ENCODE measurements at places on chromosomes 11 and 22.

GRCh38 chr11:134276396-134277182 lies 410 bp downstream of the GLB1L3 start:
- DNase-seq = no peak

GRCh38 chr22:19810381-19811201 lies 44.1 kb downstream of the GNB1L start:
- DNase-seq = no peak

DNA sequence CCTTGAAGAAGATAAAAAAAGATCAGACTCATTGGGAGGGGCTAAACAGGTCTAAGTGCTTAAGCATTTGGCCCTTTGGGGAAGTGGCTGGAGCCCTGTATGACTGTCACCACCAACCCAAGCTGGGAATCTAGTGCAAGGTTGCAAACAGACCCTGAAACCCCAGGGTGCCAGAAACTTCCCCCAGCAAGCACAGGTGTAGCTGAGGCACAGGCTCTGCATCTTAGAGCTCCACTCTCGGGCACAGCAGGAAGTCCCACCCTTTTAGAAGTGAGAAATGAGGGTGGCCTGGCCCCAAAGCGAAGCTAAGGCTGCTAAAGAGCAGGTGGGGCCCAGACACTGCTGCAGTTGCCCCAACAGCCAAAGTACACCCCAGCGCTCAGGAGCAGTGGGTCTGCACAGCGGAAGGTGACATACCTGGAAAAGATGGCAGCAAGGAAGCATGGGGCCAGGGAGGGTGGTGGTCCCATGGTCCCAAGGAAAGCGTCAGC lies 5.8 kb upstream of the KDM2A start:
- no peak for DNase-seq

- DNase-seq = no peak
These were observed 145.3 kb downstream of the NCAM1 start for GRCh38 chr11:113106507-113106906.

DNA sequence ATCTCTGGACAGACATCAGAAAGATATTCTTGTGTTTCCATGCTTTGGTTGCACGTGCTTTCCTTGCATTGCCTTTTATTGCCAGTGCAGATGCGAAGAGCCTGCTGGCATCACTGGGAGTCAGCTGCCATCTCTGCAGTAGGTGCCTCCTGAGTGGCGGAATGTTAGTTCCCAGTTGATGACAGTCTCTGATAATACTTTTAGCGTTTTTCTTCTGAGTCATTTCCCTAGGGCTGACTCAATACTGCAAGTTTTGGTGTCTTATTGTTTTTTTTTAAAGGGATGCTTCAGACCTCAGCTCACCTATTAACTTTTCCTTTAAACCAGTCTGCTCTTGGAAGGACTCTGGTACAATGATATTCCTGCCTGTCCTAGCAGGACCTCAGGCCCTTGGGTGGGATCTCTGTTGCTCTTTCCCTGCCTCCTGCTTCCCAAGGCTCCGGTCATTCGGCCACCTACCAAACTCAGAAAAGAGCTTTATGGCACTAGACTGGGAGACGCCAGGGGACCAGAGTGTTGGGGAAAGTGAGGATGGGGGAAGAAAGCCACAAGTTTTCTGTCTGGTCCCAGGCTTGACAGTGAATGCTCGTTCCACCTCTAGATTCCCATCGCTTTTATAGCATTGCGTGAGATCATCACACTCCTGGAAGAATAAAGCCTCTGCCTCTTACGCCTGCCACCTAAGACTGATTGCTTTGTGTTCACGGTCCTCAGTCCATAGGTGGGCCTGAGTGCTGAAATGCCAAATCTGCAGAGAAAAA lies 308.7 kb downstream of the DDX10 start:
- DNase-seq = no peak

GRCh38 chr11:765025-765801 lies 12.1 kb downstream of the GATD1 start:
- peak; percentile 42 for DNase-seq

GRCh38 chr11:123054301-123055065 lies 7.5 kb downstream of the HSPA8 start:
- DNase-seq = no peak

DNA sequence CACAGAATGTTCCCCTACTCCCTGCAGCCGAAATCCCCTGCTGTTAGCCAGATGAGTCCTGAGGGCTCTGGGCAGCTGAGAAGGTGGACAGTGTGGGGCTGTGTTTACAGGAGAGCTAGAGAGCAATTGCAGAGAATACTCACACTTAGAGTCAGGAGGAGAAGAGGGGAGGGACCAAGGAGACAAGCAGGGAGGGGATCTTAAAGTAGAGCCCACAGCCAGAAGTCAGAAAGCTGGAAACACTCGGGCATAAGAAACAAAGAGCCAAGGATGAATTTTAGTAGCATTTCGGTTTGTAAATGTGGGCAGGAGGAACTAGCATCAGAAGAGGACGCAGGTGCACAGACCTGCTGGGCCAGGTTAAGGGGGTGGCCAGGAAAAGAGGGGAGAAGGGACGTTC lies 1435.9 kb downstream of the BRD1 start:
- DNase-seq = no peak

GRCh38 chr11:91960770-91961169 lies 263.8 kb upstream of the FAT3 start:
- no peak for DNase-seq

GRCh38 chr22:47019012-47019790 lies 256.8 kb downstream of the TBC1D22A start:
- DNase-seq = no peak

DNA sequence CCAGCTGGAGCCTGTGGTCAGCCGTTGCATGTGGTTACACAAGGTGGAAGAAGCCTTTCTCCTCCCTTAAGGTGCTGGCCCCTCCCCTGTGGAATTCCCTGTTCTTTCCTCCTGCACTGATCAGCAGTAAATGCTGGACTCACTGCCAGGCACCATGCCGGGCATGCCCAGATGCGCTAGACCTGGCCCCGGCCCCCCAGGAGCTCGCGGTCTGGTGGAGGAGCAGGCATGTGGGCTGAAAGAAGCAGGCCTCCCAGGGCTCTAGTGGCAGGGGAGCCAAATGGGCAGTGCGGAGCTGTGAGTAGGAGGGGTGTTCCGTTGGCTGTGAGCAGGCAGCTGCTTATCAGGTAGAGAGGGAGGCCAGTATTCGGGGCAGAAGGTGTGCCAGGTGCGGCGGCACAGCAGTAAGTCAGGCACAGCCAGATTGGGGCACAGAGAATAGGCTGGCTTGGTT lies 10.2 kb downstream of the DGKZ start:
- DNase-seq = no peak

DNA sequence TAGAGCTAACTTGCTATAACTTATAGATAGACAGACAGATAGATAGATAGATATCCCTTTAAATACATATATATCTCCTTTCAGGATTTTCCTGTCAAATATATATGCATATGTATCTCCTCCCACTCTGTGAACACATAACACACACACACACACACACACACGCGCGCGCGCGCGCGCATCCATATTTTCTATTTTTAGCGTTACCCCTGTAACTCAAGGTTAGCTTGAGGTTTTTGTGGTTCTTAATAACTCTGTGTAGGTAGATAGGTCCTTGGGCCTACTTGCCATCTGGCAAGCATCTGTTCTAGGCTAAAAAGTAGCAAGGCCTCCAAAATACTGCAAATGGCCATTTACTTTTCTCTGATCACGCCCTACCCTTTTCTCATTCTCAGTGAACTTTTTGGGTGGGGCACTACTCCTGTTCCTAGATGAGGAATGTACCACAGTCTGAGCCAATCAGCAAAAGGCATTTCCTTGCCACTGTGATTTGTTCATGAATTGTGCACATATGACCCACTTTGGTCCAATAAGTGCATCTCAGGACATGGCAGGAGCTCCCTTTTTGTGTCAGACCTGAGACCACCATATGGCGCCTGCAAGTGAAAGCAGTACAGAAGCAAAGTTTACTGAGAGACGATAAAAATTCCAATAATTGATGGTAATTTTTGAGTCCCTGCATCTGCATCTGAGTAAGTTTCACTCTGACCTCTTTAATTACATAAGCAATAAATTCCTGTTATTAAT lies 740.5 kb upstream of the API5 start:
- no peak for DNase-seq

- no peak for DNase-seq
These were observed 28.8 kb upstream of the P2RY2 start for GRCh38 chr11:73189315-73189714.

- peak; percentile 11 for DNase-seq
These were observed at the start of gene LDLRAD3 for GRCh38 chr11:35943713-35944502. Gene LDLRAD3 (plus strand): TSS chr11:35944062. CDS start chr11:35944099, 37 bp downstream.

DNA sequence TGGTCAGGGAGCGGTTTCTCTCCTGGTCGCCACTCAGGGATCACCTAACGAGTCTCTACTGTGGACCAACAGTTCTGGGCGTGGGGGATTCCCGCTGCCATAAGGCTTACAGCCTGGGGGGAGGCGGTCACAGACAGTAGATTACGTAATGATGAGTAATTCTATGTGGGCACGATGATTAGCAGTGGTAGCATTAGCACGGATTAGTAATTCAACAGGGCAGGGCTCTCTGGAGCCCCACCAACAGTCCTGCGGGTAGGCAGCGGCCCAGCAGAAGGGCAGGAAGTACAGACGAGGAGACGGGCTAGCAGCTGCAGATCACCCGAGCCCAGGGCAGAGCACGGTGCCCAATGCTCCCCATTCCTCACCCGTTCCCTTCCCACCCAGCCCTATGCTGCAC lies 3.6 kb downstream of the SHISAL1 start:
- no peak for DNase-seq

GRCh38 chr11:119700536-119701346 lies 28.3 kb downstream of the NECTIN1 start:
- no peak for DNase-seq

DNA sequence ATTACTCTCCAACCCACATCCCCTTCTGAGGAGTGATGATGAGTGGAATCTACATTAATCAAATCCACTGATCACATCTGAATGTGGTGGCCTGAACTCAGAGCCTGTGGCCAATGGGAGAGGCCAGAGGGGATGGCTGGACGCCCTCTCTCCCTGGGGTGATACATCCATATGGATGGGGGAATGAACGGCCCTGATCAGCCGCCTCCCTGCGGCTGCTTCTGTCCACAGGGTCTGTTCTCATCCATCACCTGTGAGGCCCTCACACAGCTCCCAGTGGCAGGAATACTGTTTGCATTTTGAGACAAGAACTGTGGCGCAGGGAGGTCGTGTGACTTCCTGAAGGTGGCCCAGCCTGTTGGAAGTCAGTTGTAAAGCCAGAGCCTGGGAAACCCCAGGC lies 78.3 kb upstream of the SHISAL1 start:
- DNase-seq = no peak

- no peak for DNase-seq
These were observed 31.4 kb downstream of the CBL start for GRCh38 chr11:119237515-119237914.

DNA sequence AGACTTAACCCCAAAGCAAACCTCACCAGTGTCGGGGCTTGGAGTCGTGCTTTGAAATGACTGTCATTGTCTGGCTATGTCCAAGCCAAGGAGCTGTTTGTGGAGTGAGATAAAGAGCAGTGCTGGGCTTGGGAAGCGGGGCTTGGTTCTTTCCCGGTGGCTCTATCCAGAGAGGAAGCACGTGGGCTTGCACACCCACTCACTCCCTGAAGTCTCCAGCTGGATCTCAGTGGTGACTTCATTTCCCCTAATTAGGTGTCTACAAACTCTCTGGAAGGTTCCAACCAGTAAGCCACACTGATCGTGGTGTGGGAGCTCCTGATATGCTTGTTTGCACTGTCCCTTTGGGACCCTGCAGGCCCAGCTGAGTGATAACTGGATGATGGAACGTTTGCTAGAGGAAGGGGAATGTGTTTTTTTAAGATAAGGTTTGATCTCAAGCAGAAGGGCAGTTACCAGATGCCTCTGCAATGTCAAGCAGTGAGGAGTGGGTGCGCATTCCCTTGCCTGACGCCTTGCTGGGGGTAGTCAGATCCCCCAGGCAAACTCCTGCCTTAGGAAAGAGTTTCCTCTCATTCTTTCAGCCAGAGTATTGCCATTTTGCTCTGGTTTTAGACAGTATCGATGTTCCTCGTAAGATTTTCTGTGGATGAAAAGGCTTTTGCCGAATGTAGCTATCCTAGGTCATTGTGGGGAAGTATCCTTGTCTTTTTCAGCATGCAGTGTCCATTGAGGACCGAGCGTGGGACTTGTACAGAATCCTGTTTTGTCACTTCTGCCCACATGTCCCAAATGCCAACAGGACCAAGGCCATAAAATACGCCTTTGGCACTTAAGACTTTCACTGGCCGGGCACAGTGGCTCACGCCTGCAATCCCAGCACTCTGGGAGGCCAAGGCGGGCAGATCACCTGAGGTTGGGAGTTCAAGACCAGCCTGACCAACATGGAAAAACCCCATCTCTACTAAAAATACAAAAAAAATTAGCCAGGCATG lies 90.9 kb downstream of the MICAL2 start:
- DNase-seq = no peak
